Stimulated activated CD4-positive, alpha-beta T cell treated with anti-CD3 and anti-CD28 coated beads, Interleukin-15, amount 100 ng/mL, for 24 hours (primary cell): ENCODE measurements at places on chromosomes 1 and 21.

GRCh38 chr1:192707978-192708547, 72.1 kb downstream of the RGS13 start:
- no peak for DNase-seq

- DNase-seq = no peak
Measured at GRCh38 chr21:38825921-38826320, 20.2 kb downstream of the ETS2 start.

DNA sequence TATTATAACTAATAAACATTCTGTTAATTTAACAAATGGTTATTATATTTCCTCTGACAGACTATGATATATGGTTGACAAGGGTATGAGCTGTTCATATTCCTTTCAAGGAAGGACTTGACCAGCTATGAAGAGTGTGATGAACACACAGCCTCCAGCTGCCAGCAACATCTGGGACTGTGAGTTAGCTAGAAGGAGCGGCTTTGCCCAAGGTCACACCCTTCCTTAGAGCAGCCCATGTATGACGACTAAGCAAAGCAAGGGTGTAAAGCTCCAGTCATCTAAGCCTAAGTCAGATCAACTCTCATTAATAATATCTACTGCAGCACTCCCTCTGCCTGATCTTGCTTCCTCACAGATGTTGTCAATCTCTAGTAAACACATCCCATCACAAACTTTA, 355.4 kb downstream of the PLPP3 start:
- no peak for DNase-seq

DNA sequence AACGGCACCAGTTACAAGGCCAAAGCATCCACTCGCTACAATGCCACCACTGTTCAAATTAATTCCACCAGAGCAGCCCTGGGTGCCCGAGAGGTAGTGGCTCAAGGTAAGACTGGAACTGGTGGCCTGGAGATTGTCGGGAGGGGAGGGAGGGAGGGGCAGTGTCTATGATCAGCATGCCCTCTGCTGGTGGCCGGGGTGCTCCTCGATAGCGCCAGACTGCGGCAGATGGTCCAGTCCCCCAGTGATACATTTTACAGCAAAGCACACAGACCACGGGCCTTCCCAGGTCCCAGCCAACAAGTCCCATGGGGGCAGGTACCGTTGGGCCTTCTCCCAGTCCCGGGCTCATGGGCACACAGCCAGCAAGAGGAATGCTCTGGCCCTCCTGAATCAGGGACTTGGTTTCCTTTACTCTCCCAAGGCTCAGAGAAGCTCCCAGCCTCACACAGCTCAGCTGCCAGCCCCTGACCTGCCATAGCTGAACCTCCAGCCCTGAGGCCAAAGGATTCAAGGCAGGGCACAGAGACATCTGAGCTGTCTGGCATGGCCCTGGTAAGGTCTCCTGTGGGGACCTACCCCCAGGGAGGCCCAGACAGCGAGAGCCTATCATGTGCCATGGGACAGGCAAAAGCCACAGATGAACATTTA, 15.3 kb downstream of the ACOT7 start:
- DNase-seq = peak; percentile 15

DNA sequence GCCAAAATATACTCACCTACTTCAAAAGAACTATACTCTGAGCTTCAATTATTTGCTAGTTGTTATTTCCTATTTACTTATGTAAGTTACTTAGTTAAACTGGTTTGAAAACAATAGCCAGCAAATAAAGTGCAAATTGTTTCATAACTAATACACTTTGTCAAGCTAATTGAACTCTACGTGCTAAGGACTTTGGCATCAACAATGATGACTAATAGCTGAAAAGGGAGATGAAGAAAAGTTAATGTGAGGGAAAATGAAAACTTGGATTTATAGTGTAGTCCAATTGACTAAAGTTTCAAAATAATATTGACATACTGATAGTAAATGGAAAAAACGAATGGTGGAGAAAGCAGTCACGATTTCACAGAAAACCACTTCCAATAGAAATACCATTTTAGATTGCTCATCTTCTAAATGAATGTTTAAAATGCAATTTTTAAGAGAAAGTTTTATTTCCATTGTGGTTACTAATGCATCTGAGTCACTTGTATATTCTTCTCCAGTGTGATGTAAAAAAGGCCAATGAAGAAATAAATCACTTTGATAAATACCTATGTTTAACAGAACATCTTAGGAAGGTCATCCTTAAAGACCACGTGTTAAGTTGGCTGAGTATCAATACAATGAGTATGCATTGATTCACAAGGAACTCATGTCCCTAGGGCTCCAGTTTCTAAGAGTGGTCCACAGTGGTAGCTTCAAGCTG, 455.2 kb downstream of the LTN1 start:
- no peak for DNase-seq

GRCh38 chr1:175443332-175443731, 250.8 kb upstream of the KIAA0040 start:
- no peak for DNase-seq

GRCh38 chr1:153882296-153882912, 40.4 kb downstream of the GATAD2B start:
- DNase-seq = no peak
